Naive B cell (primary cell): ENCODE measurements at places on chromosomes 6 and 20.

- DNase-seq, result no peak
Observed at GRCh38 chr6:42786525-42786985, 4.7 kb downstream of the BICRAL start.

DNA sequence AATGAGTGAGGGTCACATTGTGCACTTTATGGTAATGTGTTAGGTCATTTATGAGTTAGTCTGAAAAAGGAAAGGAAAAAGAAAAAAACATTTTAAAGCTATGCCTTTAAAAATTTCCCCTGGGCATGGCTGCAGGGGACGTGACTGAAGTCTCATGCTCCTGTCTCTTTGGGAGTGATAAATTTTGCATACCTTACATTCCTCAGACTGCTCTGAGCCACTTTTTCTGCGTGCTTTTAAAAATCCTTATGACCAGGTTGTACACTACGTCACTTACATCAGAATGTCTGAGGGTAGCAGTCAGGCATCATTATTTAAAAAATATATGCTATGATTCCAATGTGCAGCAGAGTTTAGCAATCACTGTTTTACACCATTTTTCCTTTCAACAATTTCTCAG is 121.2 kb downstream of the RFPL4B start:
- no peak for DNase-seq

GRCh38 chr6:84601366-84601765 is 163.0 kb downstream of the TBX18 start:
- no peak for DNase-seq

- no peak for DNase-seq
Observed at GRCh38 chr6:73832313-73832712, 136.3 kb downstream of the CD109 start.

- no peak for DNase-seq
Observed at GRCh38 chr6:81166770-81167169, 585.7 kb downstream of the TENT5A start.

DNA sequence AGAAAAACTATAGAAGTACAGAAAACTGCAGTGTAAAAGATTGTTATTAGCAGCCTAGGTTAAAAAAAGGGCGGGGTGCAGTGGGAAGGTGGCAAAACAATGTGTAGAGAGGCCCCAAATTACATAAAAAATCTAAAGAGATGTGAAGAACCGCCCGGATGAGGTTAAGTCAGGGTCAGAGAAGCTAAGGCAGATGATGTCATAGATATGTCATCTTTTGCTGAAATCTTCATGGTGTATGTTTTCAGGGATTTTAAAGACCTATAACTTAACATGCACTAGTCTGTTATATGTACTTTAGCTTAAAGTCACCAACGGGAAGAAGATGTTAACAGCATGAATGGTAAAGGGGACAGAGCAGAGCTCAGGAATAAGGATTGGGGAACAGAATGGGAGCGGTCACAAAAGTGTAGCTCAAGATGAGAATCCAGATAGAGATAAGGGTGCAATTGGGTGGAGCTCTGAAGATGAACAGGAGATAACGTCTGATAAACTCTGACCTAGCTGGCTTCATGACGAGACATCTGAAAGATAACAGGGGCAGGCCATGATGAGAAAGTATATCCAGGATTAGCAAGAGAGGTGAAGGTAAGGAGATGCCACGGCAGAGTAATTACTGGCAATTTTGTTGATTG is 83.4 kb downstream of the TFAP2A start:
- DNase-seq, result no peak
